ENCODE measurements at places on chromosomes 3 and 15. TPM values are rescaled to one million over a fixed set of nuclear protein-coding genes. Genes with fewer than 3 reads are reported as not detected.

- no peak for DNase-seq
Measured at GRCh38 chr15:77759896-77760592, 127.3 kb upstream of the LINGO1 start.

The GP9 gene
- total RNA-seq = not detected

DNA sequence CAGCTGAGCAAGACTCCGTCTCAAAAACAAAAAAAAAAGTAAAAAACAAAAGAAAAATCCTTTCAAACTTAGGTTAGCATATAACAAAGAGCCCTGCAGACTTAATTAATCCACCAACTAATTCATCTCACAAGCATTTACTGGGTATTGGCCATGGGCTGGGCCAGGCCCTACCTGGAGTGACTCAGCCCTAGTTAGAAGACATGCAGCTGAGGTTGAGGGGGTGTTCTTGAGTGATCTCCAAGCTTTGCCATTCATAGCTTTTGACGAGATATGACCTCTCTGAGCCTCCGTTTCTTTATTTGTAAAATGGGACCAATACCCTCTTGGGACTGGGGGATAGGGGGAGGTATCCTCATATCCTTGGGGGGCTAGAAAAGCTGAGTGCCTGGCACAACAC lies 7.8 kb downstream of the FBXL22 start:
- DNase-seq = no peak

The TNK2 gene
- total RNA-seq = 38.6 TPM

DNA sequence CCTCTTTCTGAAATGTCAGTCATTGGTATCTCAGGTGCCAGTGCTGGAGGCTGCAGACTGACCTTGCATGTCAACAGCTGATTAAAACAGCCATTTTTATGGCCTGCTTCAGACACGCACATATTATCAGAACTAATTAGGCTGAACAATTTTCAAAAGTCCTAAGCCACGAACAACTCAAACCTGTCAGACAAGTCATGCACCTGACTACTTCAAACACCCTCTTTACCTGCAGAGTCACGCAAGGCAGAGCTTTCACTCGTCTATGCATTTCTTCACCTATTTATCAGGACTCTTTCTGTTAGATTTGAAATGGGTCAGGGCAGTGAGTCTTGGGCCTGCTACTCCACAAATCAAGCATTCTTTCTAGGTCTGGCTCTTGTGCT lies 26.7 kb downstream of the CLK3 start:
- no peak for DNase-seq

The IL16 gene
- 2.0 TPM for total RNA-seq

DNA sequence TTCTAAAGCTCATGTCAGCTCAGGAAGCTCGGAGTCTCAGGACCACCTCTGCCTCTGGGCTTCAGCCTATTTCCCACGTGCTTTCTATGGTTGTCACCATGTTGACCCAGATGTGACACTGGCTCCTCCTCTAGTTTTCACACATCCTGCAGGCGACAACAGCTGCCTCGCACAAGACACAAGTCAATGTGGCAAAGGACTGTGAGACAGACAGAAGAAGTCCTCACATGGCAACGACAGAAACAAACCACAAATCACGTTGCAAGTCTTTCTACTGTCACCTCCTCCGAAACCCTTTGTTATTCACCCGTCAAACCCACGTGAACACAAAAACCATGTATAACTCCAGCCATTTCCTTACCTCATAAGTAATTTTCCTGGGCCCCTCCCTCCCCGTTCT lies 194.5 kb downstream of the MEX3B start:
- DNase-seq = no peak

DNA sequence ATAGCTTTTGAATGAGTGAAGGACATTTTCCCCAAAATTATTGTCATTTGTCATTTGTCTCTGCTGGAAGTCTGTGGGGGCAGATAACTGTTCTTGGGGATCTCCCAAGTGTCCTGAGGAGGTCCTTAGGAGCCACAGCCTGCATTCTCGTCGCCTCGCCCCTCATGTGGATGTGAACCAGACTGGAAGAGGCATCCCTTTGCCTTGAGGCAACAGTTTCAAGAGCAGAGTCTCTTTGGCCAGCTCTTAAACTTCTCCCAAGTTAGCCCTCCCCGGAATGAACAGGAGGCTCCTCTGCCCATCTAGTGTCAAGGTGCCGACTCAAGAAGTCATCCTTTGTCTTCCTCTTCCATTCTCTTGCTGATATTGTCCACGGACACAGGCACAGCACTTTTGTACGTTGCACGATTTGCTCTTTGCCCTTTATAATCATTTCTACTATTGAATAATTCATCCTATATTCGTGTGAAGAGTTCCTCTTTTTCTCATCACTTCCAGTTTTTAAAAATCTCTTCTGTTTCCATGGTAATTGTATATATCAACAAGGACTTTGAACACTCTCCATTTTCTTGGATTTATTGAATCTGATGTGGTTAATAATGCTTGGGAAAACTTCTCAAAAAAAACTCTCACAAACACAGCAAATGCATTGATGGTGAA lies 40.8 kb upstream of the CD47 start:
- no peak for DNase-seq

DNA sequence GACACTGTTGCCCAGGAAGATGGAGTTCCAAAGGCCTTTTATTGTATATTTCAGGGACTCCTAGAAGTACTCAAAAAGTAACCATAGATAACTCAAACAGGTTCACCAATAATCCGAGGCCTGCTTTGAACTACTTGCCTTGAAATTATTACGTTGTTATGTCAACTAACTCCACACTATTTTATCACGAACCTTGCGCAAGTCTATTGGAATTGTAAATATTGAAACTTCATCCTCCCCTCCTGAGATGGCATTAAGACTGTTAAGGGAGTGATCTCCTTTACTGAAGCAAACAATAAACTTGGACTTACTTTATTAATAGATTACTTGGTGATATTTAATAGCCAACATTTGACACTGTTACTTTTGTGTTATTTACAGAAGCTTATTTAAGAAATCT lies 199.6 kb upstream of the GADL1 start:
- no peak for DNase-seq

The PPP2R3A gene
- total RNA-seq = 14.8 TPM

The CACNA1D gene
- total RNA-seq = 0.95 TPM

The CPLX3 gene
- not detected for total RNA-seq

The ITIH1 gene
- not detected for total RNA-seq

Measured in chondrocyte (in vitro differentiated cells).